ENCODE measurements at places on chromosomes 5 and 9. TPM values are rescaled to one million over a fixed set of nuclear protein-coding genes. Genes with fewer than 3 reads are reported as not detected.

DNA sequence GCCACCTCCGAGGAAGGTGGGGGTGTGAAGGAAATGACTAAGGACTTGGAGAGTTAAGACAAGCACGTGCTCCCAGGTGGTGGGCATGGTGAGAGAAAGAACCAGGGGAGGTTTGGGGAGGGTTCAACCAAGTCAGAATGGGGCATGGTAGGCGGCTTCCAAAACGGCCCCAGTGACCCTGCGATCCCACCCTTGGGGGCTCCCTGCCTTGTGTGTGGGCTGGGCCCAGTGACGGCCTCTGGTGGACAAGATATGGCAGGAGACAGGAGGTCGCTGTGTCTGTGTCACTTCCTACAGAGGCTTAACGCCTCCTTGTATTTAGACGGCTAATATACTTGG is 51.3 kb upstream of the IRX4 start:
- DNase-seq = peak; percentile 47

GRCh38 chr5:37071901-37072581 is 177.1 kb downstream of the CPLANE1 start:
- DNase-seq = no peak

- no peak for DNase-seq
Measured at GRCh38 chr9:132539096-132539495, 43.3 kb upstream of the BARHL1 start.

Gene SNCAIP
- total RNA-seq = 7.4 TPM

Gene KLF4
- 2.5 TPM for total RNA-seq

Gene CD274
- total RNA-seq = 0.26 TPM

Data from H7 (cell line).